ENCODE measurements at places on chromosomes 16 and 17.
A peak's percentile ranks its signal among the peaks of the same experiment; 100 is the strongest.

- no peaks in the 10 kb centered on the region for H3K36me3 ChIP-seq
- H3K4me1 ChIP-seq: peaks cover 15% of the 10 kb centered on the region
- H3K27me3 ChIP-seq: peaks cover 77% of the 10 kb centered on the region
- no peak for DNase-seq
- no peak overlapping the region for H3K4me3 ChIP-seq
Observed at GRCh38 chr16:67397812-67398545, 4.7 kb upstream of the TPPP3 start.

- no peaks in the 10 kb centered on the region for H3K27me3 ChIP-seq
- H3K36me3 ChIP-seq: no peaks in the 10 kb centered on the region
- no peaks in the 10 kb centered on the region for H3K4me1 ChIP-seq
Observed at GRCh38 chr16:9054460-9054859, 37.0 kb upstream of the HAPSTR1 start.

DNA sequence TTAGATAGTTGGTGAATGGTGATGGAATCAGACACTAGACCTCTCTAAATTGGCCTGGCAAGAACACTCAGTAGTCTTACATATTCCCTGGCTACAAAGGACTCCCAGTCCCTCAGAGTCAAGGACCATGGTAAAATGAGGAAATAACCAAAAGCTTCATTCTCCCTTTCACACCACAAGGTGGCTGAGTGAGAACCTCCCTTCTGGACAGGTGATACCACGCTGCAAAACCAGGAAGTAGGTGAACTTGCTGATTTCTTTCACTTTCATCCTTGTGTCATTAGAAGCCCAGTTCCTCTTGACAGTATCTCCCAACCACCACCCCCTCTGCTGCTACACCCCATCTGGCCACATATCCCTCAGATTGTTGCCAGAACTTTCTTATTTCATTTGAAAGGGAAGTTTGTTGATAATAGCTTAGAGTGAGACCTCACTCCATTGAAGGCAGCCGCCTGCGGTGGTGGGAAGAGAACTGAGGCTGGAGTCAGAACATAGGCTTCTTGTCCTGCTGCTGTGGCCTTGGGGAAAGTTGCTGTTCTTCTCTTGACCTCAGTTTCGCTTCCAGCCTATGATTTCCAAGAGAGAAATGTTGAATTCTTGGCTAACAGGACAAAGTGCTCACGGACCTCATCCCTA lies 290.6 kb upstream of the CCL2 start:
- no peaks in the 10 kb centered on the region for H3K27me3 ChIP-seq
- H3K27ac ChIP-seq: no peak overlapping the region
- peaks cover 14% of the 10 kb centered on the region for H3K4me1 ChIP-seq
- H3K4me3 ChIP-seq: no peak overlapping the region
- no peak for DNase-seq
- H3K36me3 ChIP-seq: no peaks in the 10 kb centered on the region

GRCh38 chr17:60496041-60496440 lies 30.0 kb downstream of the APPBP2 start:
- no peak overlapping the region for H3K27ac ChIP-seq
- no peak for DNase-seq
- H3K4me3 ChIP-seq: no peak overlapping the region
- H3K36me3 ChIP-seq: peaks cover 44% of the 10 kb centered on the region

DNA sequence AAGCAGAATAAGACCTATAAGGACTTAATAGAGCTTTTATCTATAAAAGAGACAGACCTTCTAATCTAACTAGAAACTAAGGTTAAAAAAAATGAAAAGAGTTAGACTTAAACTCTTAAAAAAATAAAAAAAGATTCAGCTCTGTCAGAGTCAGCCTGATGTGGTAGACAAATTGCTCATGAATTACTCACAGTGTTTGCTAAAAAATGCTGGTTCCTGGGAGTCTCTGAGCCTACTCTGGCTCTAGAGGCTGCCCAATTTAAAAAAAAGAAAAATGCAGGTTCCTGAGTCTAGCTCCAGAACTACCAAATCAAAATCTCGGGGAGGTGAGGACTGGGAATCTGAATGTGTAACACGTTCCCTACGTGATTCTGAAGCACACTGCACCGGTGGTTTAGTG lies 18.1 kb downstream of the SOST start:
- peaks cover 19% of the 10 kb centered on the region for H3K27me3 ChIP-seq
- H3K4me1 ChIP-seq: no peaks in the 10 kb centered on the region
- no peak overlapping the region for H3K4me3 ChIP-seq

GRCh38 chr16:54424043-54424451 lies 137.5 kb upstream of the IRX3 start:
- H3K4me1 ChIP-seq: no peaks in the 10 kb centered on the region
- H3K36me3 ChIP-seq: no peaks in the 10 kb centered on the region
- peaks cover 6% of the 10 kb centered on the region for H3K27me3 ChIP-seq
- H3K27ac ChIP-seq: no peak overlapping the region
- H3K4me3 ChIP-seq: no peak overlapping the region

DNA sequence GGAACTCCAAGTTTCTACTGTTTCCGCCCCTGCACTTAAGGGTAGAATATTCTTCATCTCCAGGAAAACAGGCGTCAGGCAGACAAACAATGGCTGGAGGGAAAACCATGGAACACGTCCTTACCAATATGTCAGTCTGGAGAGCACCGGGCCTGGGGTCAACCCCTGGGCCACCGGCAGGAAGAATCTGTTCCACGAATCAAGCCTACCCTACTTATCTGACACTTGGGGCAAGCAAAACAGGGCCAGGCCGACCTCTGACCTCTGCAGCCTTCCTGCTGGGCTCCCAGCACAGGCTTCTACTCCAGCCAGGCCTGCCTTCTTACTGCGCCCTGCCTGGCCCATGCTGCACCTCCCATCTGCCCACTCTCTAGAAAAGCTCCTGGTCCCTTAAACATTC lies 10.1 kb downstream of the VAC14 start:
- peaks cover 5% of the 10 kb centered on the region for H3K4me1 ChIP-seq
- no peaks in the 10 kb centered on the region for H3K27me3 ChIP-seq
- H3K4me3 ChIP-seq: no peak overlapping the region
- no peak for DNase-seq

- no peak overlapping the region for H3K27ac ChIP-seq
- no peak for DNase-seq
- no peaks in the 10 kb centered on the region for H3K36me3 ChIP-seq
- no peaks in the 10 kb centered on the region for H3K27me3 ChIP-seq
Observed at GRCh38 chr17:49554694-49555494, 20.8 kb upstream of the NXPH3 start.

GRCh38 chr16:8751481-8752311 lies 45.7 kb downstream of the TMEM186 start:
- H3K27ac ChIP-seq: no peak overlapping the region
- no peak for DNase-seq
- H3K36me3 ChIP-seq: peaks cover 3% of the 10 kb centered on the region
- H3K4me3 ChIP-seq: no peak overlapping the region

GRCh38 chr16:76265434-76266045 lies 11.7 kb upstream of the CNTNAP4 start:
- no peak for DNase-seq
- no peaks in the 10 kb centered on the region for H3K27me3 ChIP-seq
- no peaks in the 10 kb centered on the region for H3K4me1 ChIP-seq
- H3K36me3 ChIP-seq: no peaks in the 10 kb centered on the region
- H3K4me3 ChIP-seq: no peak overlapping the region
- H3K27ac ChIP-seq: no peak overlapping the region

GRCh38 chr16:57653936-57654335 lies 14.2 kb upstream of the ADGRG3 start:
- H3K36me3 ChIP-seq: peaks cover 29% of the 10 kb centered on the region
- no peak overlapping the region for H3K4me3 ChIP-seq
- peaks cover 17% of the 10 kb centered on the region for H3K4me1 ChIP-seq
- DNase-seq: no peak

DNA sequence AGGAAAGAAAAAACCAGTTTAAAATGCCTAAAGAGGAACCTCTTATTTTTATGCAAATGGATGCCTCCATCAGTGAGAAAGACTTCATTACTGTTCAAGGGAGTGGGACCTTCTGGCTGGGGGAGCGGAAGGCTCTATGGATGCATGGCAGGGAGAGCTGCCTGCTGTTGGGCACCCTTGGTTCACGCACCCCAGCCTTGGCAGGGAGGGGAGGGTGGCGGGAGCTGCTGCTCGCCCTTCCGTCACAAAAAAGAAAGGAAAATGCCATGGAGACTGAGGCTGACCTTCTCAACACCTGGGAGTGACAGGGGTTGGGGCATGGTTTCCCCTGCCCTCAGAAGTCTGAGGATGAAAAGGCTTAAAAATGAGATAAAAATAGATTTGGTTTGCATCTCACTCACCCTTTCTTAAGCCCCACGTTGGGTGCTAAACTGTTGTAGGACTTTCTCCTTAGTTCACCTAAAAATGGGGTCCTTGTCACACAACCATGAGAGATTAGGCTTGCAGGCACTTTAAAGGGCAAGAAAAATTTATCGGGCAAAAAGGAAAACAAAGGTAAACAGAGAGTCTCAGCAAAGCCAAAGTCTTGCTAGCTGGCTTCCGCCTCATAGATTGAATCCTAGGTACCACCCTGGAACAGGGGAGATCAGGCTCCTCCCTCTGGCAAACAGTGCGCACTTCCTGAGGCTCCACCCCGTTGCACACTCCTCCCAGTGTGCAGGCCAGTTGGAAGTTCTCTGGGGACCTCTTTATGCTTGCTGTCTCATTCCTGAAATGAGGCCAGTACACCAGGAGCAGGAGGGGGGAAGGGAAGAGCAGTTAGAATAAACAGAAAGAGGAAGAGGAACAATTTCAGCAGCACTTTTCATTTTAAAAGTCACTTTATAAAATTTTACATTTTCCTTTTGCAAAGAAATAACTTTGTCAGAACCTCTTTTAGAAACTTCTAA lies 31.6 kb downstream of the PHKB start:
- no peaks in the 10 kb centered on the region for H3K36me3 ChIP-seq
- DNase-seq: no peak
- H3K4me1 ChIP-seq: peaks cover 6% of the 10 kb centered on the region
- peak overlapping the region; percentile 65 for H3K27ac ChIP-seq
- H3K4me3 ChIP-seq: no peak overlapping the region

- H3K4me1 ChIP-seq: no peaks in the 10 kb centered on the region
- H3K27me3 ChIP-seq: no peaks in the 10 kb centered on the region
- no peak for DNase-seq
- H3K4me3 ChIP-seq: no peak overlapping the region
- no peak overlapping the region for H3K27ac ChIP-seq
- peaks cover 11% of the 10 kb centered on the region for H3K36me3 ChIP-seq
Observed at GRCh38 chr17:59763861-59764260, 56.4 kb downstream of the VMP1 start.

DNA sequence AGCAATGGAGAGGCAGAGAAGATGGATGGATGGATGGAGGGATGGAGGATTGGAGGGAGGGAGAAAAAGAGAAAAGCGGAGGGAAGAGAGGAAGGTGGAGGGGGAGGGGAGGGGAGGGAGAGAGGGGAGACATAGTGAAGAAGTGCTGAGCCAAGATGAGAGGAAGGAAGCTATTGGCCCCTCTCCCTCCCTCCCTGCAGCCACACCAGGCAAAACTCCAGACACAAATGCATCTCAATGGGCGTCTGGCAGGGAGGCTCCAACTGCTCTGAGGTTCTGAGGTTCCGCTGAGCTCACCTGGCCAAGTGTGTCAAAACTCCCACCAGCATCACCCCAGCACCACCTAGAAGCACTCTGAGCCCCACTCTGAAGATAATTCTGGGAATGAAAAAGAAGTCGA lies 26.9 kb upstream of the PHB1 start:
- DNase-seq: no peak
- no peaks in the 10 kb centered on the region for H3K36me3 ChIP-seq
- H3K27me3 ChIP-seq: no peaks in the 10 kb centered on the region
- no peak overlapping the region for H3K27ac ChIP-seq
- H3K4me3 ChIP-seq: no peak overlapping the region
